ENCODE measurements at places on chromosomes 6 and 20. TPM values are rescaled to one million over a fixed set of nuclear protein-coding genes. Genes with fewer than 3 reads are reported as not detected.

Gene RPRD1B
- total RNA-seq, result 45.5 TPM

Gene ZC2HC1B
- total RNA-seq, result 0.33 TPM

Gene GSTA1
- total RNA-seq, result not detected

Gene DEFB124
- total RNA-seq, result not detected

Gene KIF13A
- 71.8 TPM for total RNA-seq

Measured in placental epithelial cell (primary cell).